ENCODE measurements at places on chromosomes 2 and 18. TPM values are rescaled to one million over a fixed set of nuclear protein-coding genes. Genes with fewer than 3 reads are reported as not detected.

FLACC1 gene
- total RNA-seq = 2.9 TPM

FIGLA gene
- total RNA-seq = not detected

GPBAR1 gene
- 0.39 TPM for total RNA-seq

CYP27A1 gene
- 10.8 TPM for total RNA-seq

GRCh38 chr18:46464926-46465655 lies 191.9 kb downstream of the LOXHD1 start:
- DNase-seq = no peak

- DNase-seq = peak; percentile 85
These were observed 176.7 kb downstream of the NRP2 start for GRCh38 chr2:205858881-205859441.

GRCh38 chr2:127080938-127081755 lies 25.8 kb downstream of the BIN1 start:
- no peak for DNase-seq

GRCh38 chr18:48542513-48543181 lies 3.8 kb downstream of the CTIF start:
- DNase-seq = no peak

- no peak for DNase-seq
These were observed 45.3 kb downstream of the PIKFYVE start for GRCh38 chr2:208311321-208311720.

DNA sequence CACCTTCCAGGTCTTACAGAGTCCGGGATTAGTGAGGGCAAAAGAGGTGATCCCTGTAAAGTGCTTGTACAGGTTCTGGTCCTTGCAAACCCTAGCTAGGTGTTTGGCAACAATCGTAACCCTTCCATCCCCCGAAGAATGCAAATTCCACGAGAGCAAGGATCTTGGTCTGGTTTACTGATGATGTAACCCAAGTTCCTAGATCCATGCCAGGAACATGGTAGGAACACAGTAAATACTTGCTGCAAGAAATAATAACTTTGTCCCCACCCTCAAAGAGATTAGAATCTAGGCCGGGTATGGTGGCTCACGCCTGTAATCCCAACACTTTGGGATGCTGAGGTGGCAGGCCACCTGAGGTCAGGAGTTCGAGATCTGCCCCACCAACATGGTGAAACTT lies 6.8 kb upstream of the NEU2 start:
- DNase-seq = no peak

GRCh38 chr2:219737270-219737691 lies 109.9 kb downstream of the SLC4A3 start:
- peak; percentile 45 for DNase-seq

DNA sequence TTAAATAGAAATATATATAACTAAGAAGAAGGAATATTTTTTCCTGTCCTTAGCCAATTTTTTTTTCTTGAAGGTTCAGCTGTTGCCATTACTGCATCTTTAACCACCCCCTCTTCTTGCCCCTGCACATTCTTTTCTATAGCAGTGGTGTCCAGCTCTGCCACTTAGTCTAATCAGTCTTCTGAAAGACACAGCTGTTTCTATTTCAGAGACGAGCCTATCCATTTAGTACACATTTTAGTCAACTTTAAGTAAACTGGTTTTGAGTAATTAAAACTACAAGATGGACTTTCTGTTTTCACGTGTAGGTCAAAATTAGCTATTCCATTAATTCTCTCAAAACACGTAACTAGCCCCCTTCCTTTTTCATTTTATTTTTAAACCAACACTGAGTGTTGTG lies 21.0 kb downstream of the SPOPL start:
- DNase-seq = no peak

DNA sequence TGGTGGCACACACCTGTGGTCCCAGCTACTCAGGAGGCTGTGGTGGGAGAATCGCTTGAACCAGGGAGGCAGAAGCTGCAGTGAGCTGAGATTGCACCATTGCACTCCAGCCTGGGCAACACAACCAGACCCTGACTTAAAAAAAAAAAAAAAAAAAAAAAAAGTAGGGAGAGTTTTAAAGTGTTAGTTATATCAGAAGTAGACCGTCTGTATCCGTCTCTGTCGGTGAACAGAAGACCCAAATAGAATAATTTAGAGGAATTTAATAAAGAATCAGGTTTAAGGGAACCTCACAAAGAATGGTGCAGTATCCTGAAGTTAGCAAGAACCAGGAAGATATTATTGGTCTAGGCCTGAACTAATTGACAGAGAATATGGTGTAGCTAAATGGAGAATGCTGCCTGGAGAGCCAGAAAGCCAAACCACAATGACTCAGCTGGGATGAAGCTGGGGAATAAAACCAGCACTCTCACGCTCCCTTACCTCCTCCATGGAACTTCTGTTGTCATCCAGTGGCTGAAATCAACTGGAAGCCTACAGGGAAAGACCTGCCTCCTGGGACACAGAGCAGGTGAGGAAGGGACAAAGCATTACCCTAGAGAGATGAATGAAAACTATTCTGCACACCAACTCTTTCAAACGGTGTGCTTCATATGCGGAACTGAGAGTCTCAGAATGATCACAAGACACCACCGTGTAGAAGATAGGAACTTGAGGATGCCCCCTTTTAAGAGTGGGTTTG lies 39.1 kb upstream of the PLEKHM3 start:
- no peak for DNase-seq

GRCh38 chr2:189142893-189143759 lies 36.4 kb downstream of the COL5A2 start:
- no peak for DNase-seq

DNA sequence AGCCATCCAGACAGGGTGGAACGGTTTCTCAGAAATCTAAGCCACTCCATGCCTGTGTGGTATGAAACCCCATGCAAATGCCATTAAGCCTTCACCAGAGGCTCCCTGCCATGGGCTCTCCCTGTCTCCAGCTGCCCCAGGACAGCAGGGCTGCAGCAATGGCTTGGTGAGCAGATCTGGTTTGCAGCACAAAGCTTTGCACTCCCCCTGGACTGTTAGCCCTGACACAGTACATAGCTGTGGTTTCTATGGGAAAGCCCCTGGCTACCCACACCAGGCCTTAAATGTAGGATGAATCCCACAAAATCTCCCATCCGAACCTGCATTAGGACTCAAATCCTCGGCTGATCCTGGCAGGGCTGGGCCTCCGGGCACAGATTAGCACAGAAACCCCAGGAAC lies 291.6 kb downstream of the TNS1 start:
- DNase-seq = no peak

All from skin of body (tissue), 3 donors.